T-helper 2 cell treated with Interferon-gamma antibody and Interleukin-4, amounts not matched to agents 5 μg/mL and 100 μg/mL, for 36 hours (primary cell): ENCODE measurements at places on chromosomes 12 and 14.

- peak; percentile 65 for DNase-seq
These were observed 3.9 kb upstream of the LRP1 start for GRCh38 chr12:57124261-57124877.

DNA sequence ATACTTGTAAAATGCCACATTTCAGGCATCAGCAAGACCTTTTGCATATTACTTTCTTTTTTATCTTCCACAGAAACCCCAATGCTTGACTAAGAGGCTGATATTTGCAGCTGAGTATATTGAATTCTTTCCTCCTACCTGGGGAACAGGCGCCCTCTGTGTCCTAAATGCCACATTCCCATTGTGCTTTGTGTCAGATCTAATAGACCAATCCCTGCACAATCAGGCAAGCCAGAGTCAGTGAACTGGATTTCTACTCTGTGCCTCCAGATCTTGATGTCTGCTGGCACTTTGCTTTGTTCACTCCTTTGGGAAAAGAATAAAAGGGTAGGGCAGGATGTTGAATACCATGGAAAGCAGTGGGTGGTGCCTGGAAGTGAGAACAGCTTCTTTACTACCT lies 22.4 kb upstream of the TAS2R42 start:
- DNase-seq = no peak

- no peak for DNase-seq
These were observed 43.3 kb downstream of the MMAB start for GRCh38 chr12:109529691-109530640.

- DNase-seq = no peak
These were observed 144.7 kb downstream of the ALX1 start for GRCh38 chr12:85424581-85425348.

- peak; percentile 76 for DNase-seq
These were observed 125.0 kb upstream of the FUT8 start for GRCh38 chr14:65287264-65288131.
